ENCODE measurements at places on chromosomes 7 and 10. TPM values are rescaled to one million over a fixed set of nuclear protein-coding genes. Genes with fewer than 3 reads are reported as not detected.
A peak's percentile ranks its signal among the peaks of the same experiment; 100 is the strongest.

DNA sequence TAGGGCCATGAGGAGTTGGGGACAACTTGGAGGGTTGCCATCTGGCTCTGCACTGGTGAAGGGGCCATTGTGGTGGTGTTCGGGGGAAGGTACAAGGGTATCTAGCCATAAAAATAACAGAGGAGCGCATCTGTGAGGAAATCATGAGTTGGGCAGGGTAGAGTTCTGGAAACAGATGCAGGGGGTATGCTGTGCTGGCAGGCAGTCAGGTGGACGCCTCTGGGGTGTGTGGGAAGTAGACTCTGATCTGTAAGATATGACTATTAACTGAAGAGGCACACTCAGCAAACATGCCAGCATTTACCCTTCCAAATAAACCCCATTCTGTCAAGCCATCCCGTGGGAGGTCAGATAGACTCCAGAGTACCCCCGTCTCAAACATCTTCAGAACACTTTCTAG, 79.8 kb downstream of the CLEC2L start:
- DNase-seq: peak; percentile 34

The FOXI2 gene
- total RNA-seq: not detected

DNA sequence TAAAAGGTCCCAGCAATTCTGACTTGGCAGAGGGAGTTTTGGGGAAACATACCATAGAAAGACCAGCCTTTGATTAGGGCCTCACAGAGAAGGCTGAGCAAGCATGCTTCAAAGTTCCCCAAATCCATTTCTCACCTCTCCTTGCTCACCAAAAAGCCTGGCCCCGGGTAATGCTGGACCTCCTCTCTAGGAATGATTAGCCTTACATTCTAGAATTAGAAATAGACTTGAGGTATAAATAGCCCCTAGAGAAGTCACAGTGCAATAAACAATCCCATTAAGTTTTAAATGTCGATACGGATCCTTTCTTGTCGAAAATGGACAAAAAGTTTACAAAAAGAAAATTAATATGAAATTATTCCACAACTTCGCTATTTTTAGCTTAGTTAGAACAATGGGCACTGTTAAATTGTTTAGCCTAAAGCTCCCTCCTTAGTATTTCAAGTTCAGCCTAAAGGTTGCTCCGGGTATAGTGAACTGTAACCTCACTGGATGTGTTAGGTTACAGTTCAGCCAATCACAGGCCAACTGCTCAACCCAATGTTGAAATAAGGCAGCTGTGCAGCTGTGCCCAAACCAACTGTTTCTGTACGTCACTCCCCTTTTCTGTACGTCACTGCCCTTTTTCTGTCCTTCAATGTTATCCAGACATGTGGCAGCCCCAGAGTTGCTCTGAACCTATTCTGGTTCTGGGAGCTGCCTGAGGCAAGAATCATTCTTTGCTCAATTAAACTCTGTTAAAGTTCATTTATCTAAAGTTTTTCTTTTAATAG, 7.9 kb upstream of the GSDME start:
- DNase-seq: no peak

DNA sequence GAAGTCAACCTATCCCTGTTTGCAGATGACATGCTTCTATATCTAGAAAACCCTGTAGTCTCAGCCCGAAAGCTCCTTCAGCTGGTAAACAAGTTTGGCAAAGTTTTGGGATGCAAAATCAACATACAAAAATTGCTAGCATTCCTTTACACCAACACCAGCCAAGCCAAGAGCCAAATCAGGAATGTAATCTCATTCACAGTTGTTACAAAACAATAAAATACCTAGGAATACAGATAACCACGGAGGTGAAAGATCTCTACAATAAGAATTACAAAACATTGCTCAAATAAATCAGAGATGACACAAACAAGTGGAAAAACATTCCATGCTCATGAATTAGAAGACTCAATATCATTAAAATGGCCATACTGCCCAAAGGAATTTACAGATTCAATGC, 50.4 kb upstream of the ZNF365 start:
- no peak for DNase-seq

DNA sequence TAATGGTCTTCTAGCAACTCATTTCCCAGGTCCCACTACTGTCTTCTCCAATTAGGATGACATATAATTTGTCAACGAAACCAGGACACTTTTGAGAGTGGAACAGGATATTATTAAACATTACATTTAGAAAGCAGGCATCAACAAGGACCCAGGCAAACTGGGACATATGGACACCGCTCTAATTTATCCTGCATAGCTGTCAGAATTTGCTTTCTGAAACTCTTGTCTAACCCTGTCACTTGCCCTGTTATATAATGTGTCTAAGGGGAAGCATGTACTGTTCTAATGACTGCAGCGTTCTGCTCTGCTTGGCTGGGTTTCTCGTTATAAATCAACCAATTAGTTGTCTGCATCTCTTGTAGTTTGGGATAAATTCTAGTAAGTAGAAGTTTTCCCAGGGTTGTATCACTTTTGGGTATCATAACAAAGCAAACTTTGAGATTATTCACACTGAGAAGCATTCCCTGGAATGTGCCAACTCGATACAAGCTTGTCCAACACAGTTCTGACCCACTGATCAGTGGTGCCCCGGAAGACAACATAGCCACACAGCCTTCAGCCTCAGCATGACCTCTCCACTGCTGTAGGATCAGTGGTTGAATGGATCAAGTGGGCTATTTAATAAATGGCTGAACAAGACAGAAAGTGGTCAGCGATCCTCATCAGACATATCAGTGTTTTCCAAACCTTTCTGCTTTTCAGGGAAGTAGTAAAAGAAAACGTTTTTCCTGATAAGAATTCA, 228.1 kb downstream of the KIF20B start:
- DNase-seq: no peak

DNA sequence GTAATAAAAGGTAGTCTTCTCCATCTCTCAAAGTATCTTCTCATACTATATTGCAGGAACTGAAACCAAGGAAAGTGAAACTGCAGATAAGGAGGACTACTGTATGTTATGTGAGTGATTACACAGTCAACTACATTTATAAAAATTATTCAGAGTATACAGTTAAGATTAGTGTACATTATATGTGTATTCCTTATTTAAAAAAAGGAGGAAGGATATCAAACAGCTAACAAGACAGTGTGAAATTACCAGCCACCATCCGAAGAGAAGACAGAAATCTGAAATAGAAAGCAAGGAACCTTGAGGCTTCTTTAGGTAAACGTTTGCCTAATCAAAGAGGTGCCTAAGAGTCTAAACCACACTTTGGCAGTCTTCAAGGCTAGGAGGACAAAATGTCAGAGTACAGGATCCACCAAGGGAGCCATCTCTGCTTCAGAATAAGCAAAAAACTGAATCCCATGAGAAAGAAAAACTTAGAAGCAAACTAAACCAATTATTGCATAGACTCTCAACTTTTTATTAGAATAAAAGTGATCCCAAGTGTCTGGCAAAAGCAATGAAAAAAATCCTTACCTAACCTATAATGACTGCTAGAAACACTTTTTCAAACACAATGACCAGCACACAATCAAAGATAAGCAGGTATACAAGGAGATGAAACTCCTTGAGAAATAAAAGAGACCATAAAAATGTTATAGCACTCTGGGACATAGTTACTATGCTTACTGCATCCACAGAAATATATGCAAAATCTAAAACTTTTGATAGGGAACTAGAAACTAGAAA, 6.4 kb downstream of the USP6NL start:
- DNase-seq: no peak

GRCh38 chr7:71050492-71050891, 81.5 kb upstream of the GALNT17 start:
- DNase-seq: no peak

GRCh38 chr7:45699015-45699309, 124.8 kb downstream of the ADCY1 start:
- peak; percentile 46 for DNase-seq

DNA sequence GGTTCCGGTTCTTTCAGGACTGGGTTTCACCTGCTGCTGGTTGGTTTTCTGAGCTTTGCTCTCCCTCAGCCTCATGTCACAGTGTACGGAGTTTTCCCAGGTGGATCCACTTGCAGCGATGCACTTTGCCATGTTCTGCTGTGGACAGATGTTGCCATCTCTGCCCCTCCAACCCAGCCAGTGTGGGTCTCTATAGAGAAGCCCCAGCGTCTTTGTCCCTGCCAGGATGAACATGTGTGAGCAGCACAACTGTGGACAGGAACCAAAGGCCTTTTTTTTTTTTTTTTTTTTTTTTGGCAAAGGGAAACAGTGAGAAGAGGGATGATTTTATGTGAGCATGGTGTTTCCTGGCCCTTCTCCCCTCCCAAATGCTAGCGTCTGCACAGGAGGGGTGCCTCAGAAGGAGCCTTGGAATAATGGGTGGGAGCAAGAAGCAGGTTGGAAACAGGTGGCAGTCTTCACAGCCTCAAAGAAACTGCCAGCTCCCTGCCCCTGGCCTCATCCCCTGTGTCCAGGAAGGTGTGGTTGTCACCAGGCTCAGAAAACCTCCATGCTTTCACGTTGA, 106.5 kb downstream of the RPS24 start:
- no peak for DNase-seq

The PAPSS2 gene
- 104 TPM for total RNA-seq

GRCh38 chr10:77041636-77042258, 595.9 kb downstream of the KCNMA1 start:
- no peak for DNase-seq

- DNase-seq: no peak
These were observed 17.7 kb downstream of the PTPRN2 start for GRCh38 chr7:158569858-158570323.

DNA sequence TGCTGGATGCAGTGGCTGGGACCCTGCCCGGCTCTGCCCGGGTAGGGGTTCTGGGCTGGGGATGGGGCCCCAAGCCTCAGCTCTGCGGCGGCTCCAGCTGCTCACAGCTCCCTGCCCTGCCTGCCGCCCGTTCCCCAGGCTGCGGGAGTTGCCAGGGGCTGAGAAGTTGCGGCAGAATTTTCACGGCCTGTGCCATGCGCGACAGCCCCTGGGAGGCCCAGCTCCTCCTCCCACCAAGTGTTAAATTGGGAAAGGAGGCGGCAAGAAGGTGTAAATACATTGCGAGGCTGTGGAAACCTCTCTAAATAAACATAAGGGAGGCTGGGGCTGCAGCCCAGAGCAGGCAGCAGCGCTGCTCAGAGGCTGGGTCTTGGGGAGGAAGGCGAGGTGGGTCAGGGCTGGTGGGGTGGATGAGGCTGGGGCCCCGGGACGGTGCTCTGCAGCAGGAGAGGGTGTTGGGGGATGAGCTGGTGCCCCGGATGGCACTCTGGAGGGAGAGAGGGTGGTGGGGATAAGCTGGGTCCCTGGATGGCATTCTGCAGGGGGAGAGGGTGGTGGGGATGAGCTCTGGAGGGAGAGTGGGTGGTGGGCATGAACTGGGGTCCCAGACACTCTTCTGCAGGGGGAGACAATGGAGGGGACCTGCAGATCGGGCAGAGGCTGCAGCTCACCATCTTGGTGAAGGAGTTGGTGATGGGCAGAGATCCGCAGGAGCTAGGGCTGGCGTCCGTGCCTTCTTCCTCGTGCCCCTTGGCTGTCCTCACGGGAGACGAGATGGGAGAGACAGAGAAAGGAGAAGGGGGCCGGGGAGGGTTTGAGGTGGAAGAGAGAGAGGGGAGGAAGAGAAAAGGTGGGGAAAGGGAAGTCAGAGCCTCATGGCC, 85.5 kb upstream of the GNA12 start:
- no peak for DNase-seq

GRCh38 chr10:14562218-14563075, 212.2 kb downstream of the FAM107B start:
- no peak for DNase-seq

GRCh38 chr10:91033324-91033950, 112.5 kb upstream of the ANKRD1 start:
- DNase-seq: no peak

The TMEM176B gene
- 711 TPM for total RNA-seq

DNA sequence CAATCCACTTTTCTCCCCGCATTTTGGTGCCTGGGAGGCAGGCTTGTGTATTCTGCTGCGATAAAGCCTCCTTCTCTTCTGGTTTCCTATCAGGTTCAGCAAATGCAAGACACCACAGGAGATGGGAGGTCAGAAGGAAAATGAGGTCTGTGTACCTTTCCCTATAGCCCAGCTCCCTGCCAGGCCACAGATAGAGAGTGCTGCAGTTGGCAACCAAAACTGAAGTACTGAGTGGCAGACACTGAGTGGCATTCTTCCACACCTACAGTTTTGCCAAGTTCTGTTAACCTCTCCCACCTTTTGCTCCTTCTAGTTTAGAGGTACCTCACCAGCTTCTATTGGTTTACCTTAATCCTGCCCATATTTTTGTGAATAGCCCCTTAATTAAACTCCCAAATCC, 948.4 kb downstream of the SORCS1 start:
- DNase-seq: no peak

- DNase-seq: no peak
These were observed 363.1 kb downstream of the GATA3 start for GRCh38 chr10:8417631-8418030.

The MRC1 gene
- total RNA-seq: 9.8 TPM

The LUC7L2 gene
- total RNA-seq: 36.6 TPM

GRCh38 chr10:131015271-131015670, 296.2 kb downstream of the TCERG1L start:
- peak; percentile 13 for DNase-seq

- DNase-seq: no peak
These were observed 89.3 kb upstream of the ARID5B start for GRCh38 chr10:61812052-61812721.

DNA sequence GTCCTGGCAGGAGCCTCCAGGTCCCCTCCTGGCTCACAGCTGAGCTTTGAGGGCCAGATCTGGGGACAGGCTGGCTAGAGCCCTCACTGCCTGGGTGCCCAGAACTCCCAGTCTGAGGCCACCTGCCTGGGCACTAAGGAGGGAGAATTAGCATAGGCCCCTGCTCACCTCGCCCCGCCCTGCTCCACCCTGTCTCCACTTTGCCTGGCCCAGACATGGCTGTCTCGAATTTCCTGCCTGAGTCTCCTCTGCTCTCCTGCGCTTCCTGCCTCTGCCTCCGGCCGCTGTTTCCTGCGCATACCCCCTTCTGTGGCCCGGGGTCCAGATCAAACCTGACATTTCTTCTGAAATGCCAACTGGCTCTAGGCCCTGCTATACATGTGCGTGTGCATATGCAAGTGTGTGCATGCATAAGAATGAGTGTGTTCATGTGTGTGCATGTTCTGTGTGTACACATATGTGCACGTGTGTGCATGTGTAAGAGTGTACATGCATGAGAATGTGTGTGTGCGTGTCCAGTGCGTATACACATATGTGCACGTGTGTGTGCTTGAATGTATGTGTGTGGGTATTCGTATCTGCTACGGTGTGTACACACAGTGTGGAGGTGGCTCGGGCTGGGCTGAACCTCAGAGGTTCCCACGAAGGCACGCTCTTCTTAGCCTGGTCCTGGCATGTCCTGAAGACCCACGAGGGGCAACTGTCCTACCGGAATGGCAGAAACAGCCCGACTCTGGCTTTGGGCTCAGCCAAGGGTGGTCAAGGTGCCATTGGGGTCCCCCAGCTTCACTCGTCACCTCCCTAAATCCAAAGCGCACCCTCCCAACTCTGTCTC, 64.9 kb downstream of the MYL10 start:
- DNase-seq: no peak

The ACHE gene
- 1.0 TPM for total RNA-seq

GRCh38 chr7:21076574-21076973, 289.9 kb upstream of the SP8 start:
- no peak for DNase-seq

GRCh38 chr7:42068554-42069280, 168.3 kb downstream of the GLI3 start:
- DNase-seq: no peak

Data from right lobe of liver (tissue), 6 donors.